Transverse colon (tissue), 4 donors: ENCODE measurements at places on chromosomes 2 and 18. TPM values are rescaled to one million over a fixed set of nuclear protein-coding genes. Genes with fewer than 3 reads are reported as not detected.

Gene RNF152
- total RNA-seq: 221 TPM

Gene ZNF513
- total RNA-seq: 26.4 TPM

Gene NAPG
- 40.1 TPM for total RNA-seq

Gene LYPD6B
- total RNA-seq: not detected

Gene ITPRIPL1
- total RNA-seq: not detected

Gene MLPH
- 59.7 TPM for total RNA-seq

Gene METAP1D
- 6.4 TPM for total RNA-seq

Gene HOXD4
- 10.1 TPM for total RNA-seq

Gene HYCC2
- total RNA-seq: 23.9 TPM

- no peaks in the 10 kb centered on the region for H3K27me3 ChIP-seq
- H3K4me3 ChIP-seq: no peak overlapping the region
- H3K4me1 ChIP-seq: peaks cover 5% of the 10 kb centered on the region
- H3K27ac ChIP-seq: no peak overlapping the region
- DNase-seq: peak; percentile 38
- no peaks in the 10 kb centered on the region for H3K36me3 ChIP-seq
Measured at GRCh38 chr2:184053326-184053725, 545.0 kb upstream of the ZNF804A start.

- no peaks in the 10 kb centered on the region for H3K4me1 ChIP-seq
- no peak overlapping the region for H3K4me3 ChIP-seq
- H3K36me3 ChIP-seq: no peaks in the 10 kb centered on the region
Measured at GRCh38 chr2:146807568-146808168, 1037.2 kb upstream of the ACVR2A start.

DNA sequence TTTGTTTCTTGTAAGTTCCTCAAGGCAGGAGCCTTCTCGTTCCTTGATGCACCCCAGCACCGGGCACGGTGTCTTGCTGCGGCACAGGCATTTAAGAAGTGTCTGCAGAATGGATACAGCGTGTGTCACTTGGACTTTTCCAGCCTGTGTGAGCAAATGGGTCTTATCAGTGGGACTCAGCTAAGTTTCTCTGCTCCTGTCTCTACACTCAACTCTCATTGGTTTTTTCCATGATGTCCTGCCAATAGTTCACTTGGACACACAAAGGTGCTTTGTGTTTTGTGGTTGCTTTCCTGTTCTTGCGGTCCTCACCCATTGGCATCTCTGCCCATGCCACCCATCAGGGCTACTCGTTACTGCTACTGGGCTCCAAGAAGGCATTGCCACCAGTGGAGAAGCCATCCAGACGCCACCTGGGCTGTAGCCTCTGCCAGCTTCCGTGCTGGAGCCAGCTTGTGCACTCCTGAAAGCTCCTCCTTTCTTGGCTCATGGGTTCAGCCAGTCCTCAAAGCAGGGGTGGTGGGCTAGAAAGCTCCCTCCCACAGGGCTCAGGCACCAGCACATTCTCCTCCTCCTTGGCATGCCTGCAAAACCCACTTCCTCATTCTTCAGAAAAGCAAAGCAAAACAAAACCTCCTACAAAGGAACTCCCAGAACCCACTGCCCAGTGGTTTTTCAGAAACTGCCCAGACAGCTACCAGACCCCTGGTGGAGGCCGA is 41.4 kb downstream of the IL1R2 start:
- no peaks in the 10 kb centered on the region for H3K36me3 ChIP-seq
- peak; percentile 51 for DNase-seq
- H3K27me3 ChIP-seq: no peaks in the 10 kb centered on the region
- no peak overlapping the region for H3K4me3 ChIP-seq
- no peaks in the 10 kb centered on the region for H3K4me1 ChIP-seq

GRCh38 chr2:65351234-65351947 is 81.0 kb downstream of the SPRED2 start:
- H3K4me3 ChIP-seq: no peak overlapping the region
- H3K4me1 ChIP-seq: peaks cover 22% of the 10 kb centered on the region
- H3K27me3 ChIP-seq: no peaks in the 10 kb centered on the region
- no peak for DNase-seq

DNA sequence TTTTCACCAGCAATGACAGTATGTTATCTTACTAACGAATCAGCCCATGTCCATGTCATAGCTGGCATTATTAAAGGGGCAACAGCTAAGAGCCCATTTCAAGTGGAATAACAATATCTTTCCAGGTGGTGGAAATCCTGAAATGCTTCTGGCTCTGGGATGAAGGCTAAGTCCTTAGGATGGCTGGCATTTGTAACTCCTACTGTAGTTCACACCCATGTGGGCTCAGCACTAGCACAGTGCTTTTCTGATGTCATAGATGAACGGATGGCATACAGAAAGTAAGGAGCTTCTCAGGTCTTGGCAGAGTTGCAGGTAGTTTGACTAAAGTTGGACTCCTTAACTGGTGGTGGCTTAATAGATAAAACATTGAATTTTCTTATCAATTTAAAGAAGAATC is 10.0 kb downstream of the TMEM200C start:
- H3K4me1 ChIP-seq: peaks cover 3% of the 10 kb centered on the region
- H3K27ac ChIP-seq: no peak overlapping the region
- H3K27me3 ChIP-seq: peaks cover 52% of the 10 kb centered on the region
- no peaks in the 10 kb centered on the region for H3K36me3 ChIP-seq
- DNase-seq: no peak

DNA sequence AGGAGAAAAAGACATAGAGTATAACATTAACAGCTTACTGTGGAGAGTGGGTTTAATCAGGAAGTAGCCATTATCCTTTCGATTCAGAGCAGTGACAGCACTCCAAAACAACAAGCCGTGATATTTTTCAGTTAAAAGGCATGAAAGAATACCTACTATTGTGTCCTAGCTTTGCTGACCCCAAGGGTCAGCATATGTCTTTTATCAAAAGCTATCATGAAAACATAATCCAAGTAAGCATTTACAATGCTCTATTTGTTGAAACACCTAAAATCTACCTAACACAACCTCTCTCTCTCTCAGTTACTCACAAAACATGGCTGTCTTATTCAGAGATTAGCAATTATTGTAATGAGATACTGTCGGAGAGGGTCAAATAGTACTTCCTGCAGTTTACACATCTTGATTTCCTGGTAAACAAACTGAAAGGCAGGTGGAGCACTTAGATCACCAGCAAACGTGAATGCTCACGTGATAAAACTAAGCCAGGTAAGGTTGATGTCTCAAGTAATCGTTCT is 100.0 kb downstream of the BAZ2B start:
- H3K27ac ChIP-seq: peak overlapping the region; percentile 74
- peak; percentile 23 for DNase-seq
- H3K36me3 ChIP-seq: no peaks in the 10 kb centered on the region
- no peaks in the 10 kb centered on the region for H3K4me1 ChIP-seq

GRCh38 chr2:72952110-72952823 is 34.9 kb downstream of the EMX1 start:
- H3K4me1 ChIP-seq: no peaks in the 10 kb centered on the region
- H3K36me3 ChIP-seq: no peaks in the 10 kb centered on the region
- no peaks in the 10 kb centered on the region for H3K27me3 ChIP-seq
- no peak overlapping the region for H3K27ac ChIP-seq

DNA sequence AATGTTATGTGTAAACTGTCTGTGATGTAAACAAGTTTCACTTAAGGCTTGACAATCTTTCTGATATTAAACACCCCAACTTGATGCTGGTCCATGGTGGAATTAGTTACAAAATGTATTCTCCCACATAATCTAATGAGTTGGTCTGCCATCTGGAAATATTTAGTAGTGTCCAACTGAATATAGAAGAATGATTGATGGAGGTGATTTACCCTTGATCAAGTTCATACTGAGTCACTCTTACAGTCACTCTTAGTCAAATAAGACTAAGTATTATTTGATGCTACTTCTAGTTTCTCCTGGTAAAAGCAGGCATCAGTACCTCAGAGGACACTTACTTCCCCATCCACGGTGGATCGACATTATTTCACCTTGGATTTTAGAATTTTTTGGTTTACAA is 198.1 kb downstream of the SATB2 start:
- H3K36me3 ChIP-seq: no peaks in the 10 kb centered on the region
- H3K27ac ChIP-seq: no peak overlapping the region
- no peak overlapping the region for H3K4me3 ChIP-seq
- H3K27me3 ChIP-seq: no peaks in the 10 kb centered on the region

DNA sequence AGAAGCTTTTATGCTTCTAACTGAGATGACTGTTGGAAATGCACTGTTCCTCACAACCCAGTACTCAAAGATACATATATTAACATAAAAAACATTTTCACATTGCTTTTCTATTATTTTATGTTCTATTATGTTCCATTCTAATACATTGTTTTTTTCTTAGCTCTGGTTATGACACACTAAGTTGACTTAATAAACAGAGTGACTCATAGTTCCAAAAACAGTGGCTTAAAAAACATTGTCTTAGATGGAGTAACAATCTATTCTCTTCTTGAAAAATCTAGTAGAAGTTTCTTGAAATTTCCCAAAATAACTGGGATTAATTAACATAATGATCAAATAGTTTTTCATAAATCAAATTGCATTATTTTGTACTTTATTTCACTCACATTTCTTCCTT is 328.2 kb upstream of the LRATD1 start:
- H3K27me3 ChIP-seq: no peaks in the 10 kb centered on the region
- no peaks in the 10 kb centered on the region for H3K36me3 ChIP-seq
- DNase-seq: no peak
- no peak overlapping the region for H3K4me3 ChIP-seq
- no peaks in the 10 kb centered on the region for H3K4me1 ChIP-seq

- H3K27me3 ChIP-seq: no peaks in the 10 kb centered on the region
- no peak overlapping the region for H3K4me3 ChIP-seq
- H3K36me3 ChIP-seq: no peaks in the 10 kb centered on the region
- H3K4me1 ChIP-seq: no peaks in the 10 kb centered on the region
- no peak overlapping the region for H3K27ac ChIP-seq
Measured at GRCh38 chr2:215879977-215880940, 133.1 kb downstream of the MREG start.

DNA sequence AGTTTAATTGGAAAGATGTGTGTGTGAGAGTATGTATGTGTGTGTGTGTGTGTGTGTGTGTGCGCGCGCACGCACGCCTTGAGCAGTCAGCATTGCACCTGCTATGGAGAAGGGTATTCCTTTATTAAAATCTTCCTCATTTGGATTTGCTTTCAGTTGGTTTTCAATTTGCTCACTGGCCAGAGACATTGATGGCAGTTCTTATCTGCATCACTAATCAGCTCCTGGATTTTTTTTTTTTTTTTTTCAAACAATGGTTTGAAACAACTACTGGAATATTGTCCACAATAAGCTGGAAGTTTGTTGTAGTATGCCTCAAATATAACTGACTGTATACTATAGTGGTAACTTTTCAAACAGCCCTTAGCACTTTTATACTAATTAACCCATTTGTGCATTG is 48.0 kb downstream of the FEZ2 start:
- no peaks in the 10 kb centered on the region for H3K27me3 ChIP-seq
- H3K36me3 ChIP-seq: no peaks in the 10 kb centered on the region
- DNase-seq: no peak

DNA sequence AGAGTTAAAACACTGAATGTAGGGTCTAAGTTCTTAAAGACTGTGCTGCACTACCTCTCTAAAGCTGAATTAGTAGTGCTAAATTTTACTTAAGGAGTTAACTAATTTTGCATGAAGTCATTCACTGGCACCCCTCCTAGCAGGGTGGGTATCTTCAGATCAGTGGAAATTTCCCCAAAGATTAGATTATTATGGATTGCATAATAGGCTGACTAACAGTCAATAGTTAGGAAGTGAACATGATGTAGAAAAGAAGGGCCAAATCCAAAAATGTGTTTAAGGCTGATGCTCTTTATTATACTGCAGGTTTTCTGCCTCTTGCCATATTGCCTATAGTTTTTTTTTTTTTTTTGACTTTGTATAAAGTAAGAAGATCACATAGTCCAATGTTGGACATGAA is 5.2 kb downstream of the ZNF638 start:
- H3K36me3 ChIP-seq: no peaks in the 10 kb centered on the region
- no peaks in the 10 kb centered on the region for H3K27me3 ChIP-seq
- peaks cover 24% of the 10 kb centered on the region for H3K4me1 ChIP-seq

GRCh38 chr2:54543733-54544396 is 87.7 kb downstream of the SPTBN1 start:
- H3K4me1 ChIP-seq: peaks cover 23% of the 10 kb centered on the region
- H3K27ac ChIP-seq: peak overlapping the region; percentile 41
- H3K36me3 ChIP-seq: no peaks in the 10 kb centered on the region
- H3K27me3 ChIP-seq: no peaks in the 10 kb centered on the region
- DNase-seq: no peak

GRCh38 chr18:79570266-79571201 is 109.1 kb upstream of the CTDP1 start:
- peaks cover 7% of the 10 kb centered on the region for H3K27me3 ChIP-seq
- H3K27ac ChIP-seq: no peak overlapping the region
- no peaks in the 10 kb centered on the region for H3K36me3 ChIP-seq
- peaks cover 3% of the 10 kb centered on the region for H3K4me1 ChIP-seq
- no peak overlapping the region for H3K4me3 ChIP-seq

- H3K27me3 ChIP-seq: peaks cover 14% of the 10 kb centered on the region
- H3K4me3 ChIP-seq: peak overlapping the region; percentile 75
- H3K27ac ChIP-seq: peak overlapping the region; percentile 97
- peak; percentile 52 for DNase-seq
- H3K36me3 ChIP-seq: no peaks in the 10 kb centered on the region
- H3K4me1 ChIP-seq: no peaks in the 10 kb centered on the region
Measured at GRCh38 chr18:31498574-31499524, 872 bp downstream of the DSG2 start.

DNA sequence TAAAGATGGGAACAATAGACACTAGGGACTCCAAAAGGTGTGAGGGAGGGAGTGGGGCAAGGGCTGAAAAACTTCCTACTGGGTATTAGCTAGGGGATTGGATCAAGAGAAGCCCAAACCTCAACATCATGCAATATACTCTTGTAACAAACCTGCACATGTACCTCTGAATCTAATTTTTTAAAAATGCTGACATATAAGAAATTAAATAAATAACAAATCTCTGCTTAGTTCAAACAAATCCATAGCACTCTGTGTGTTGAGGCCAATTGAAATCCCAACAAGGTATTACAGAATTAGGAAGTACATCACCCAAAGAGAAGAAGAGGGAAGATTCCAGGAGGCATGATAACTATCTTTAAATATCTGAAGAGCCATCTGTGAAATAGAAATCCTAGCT is 55.4 kb upstream of the CDH20 start:
- no peak for DNase-seq
- H3K27me3 ChIP-seq: no peaks in the 10 kb centered on the region
- no peaks in the 10 kb centered on the region for H3K4me1 ChIP-seq
- no peak overlapping the region for H3K4me3 ChIP-seq

DNA sequence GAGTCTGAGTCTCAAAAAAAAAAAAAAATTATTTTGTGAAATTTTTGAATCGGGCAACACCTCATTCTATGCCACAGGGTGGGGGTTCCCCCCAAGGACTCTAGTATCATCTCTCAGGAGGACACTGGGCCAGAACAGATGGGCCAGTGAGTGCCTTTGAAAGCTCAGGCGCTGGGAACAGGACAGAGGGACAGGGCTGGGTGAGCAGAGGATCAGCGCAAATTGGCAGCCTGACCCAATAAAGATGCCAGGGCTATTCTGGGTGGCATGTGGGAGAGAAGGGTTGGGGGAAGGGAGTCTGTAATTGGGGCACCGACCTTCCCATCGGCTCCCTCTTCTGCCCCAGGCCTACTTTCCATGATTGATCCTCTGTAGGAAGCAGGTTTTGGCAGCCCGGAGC is 44.0 kb downstream of the KIF3C start:
- no peaks in the 10 kb centered on the region for H3K36me3 ChIP-seq
- H3K27ac ChIP-seq: no peak overlapping the region
- no peak overlapping the region for H3K4me3 ChIP-seq
- no peak for DNase-seq
- no peaks in the 10 kb centered on the region for H3K27me3 ChIP-seq
- H3K4me1 ChIP-seq: no peaks in the 10 kb centered on the region

GRCh38 chr2:159904127-159904958 is 106.3 kb upstream of the CD302 start:
- peak within 1 kb of the TSS; percentile 85 for H3K27ac ChIP-seq
- H3K27me3 ChIP-seq: no peaks in the 10 kb centered on the region

- H3K4me1 ChIP-seq: no peaks in the 10 kb centered on the region
- no peaks in the 10 kb centered on the region for H3K27me3 ChIP-seq
Measured at GRCh38 chr18:26783170-26783569, 82.3 kb downstream of the AQP4 start.
